ENCODE measurements at places on chromosomes 7 and 10. TPM values are rescaled to one million over a fixed set of nuclear protein-coding genes. Genes with fewer than 3 reads are reported as not detected.
A peak's percentile ranks its signal among the peaks of the same experiment; 100 is the strongest.

DNA sequence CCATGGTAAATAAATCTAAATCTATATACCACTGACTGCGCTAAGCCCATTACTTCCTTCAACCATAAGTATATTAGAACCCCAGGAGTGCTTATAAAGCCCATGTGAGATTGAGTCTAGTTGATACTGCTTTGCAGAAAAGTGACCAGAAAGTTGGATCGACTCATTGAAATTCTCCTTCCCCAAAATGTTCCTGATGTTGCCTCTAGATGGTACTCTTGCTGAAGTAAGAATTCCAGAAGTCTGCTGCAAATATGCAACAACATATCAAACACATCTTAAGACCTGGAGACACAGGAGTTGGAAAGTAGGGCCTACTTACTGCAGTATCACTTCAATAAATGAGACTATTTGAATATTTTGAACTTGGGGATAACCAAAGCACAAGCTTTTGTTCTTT, 550.8 kb downstream of the IPMK start:
- DNase-seq: peak; percentile 7

DNA sequence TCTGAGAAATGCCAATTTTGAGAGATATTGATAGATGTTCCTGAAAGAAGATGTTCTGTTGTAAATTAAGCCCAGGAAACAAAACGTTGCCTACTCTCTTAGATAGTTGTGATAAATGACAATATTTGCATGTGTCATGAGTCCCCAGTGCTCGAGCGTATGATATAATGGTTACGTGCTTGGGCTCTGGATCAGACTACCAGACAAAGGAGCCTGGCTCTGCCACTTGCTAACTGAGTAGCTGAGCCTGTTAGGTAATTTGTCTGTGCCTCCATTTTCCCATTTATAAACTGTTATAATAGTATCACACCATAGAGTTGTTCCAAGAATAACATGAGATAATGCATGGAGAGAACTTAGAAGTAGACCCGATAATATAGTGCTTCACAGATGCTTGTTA, 1.8 kb downstream of the A1CF start:
- no peak for DNase-seq

SPDYE9 gene
- not detected for total RNA-seq

- DNase-seq: no peak
Measured at GRCh38 chr7:100212631-100213286, 7.0 kb upstream of the PVRIG start.

ZNF365 gene
- 0.26 TPM for total RNA-seq

DNA sequence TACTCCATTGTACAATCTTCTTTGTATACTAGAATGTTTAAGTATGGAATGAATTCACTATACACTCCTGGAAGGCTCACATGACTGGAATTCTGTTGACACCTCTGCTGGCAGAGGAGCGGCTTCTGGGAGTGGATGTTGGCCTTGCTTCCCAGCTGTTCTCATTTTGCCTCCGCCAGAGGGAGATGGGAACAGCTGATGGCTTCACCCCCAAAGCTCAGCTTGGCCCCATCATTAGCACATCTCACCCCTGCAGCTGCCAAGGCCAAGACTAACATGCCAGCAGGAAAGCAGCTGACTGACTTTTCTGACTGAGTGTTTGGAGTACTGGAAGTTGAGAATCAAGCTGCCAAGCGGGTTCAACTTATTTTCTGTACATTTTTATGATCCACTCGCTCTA, 15.1 kb downstream of the ADAM12 start:
- no peak for DNase-seq

- DNase-seq: no peak
Measured at GRCh38 chr7:138610671-138611170, 90.4 kb downstream of the SVOPL start.

IFIT1 gene
- total RNA-seq: 13.2 TPM

GRCh38 chr10:53134050-53134449, 361.5 kb upstream of the MBL2 start:
- DNase-seq: no peak

DNA sequence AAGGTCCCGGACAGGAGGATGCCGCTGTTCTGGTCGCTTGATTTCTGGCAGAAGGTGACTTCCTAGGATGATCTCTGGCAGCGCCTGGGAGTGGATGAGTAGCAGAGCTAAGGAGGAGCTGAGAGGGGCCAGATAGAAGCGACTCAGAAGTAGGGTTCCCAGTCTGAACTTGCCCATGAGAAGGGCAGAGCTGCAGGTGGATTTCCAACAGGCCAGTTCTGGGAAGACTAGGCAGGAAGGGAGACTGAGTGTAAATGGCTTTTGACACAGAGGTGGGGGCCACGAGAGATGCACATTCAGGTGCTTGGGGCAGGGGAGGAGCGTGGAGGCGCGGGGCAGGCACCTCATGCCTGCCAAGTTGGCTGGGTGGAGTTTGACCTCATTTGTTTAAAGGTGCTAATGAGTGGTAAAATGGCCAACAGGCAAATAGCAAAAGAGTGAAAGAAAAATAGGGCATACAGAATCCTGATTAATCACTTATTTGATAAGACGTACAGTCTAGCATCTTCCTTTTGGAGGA, 58.8 kb downstream of the SHH start:
- no peak for DNase-seq

Data from neural progenitor cell (in vitro differentiated cells).